ENCODE measurements at places on chromosomes 1 and 21. TPM values are rescaled to one million over a fixed set of nuclear protein-coding genes. Genes with fewer than 3 reads are reported as not detected.

DNA sequence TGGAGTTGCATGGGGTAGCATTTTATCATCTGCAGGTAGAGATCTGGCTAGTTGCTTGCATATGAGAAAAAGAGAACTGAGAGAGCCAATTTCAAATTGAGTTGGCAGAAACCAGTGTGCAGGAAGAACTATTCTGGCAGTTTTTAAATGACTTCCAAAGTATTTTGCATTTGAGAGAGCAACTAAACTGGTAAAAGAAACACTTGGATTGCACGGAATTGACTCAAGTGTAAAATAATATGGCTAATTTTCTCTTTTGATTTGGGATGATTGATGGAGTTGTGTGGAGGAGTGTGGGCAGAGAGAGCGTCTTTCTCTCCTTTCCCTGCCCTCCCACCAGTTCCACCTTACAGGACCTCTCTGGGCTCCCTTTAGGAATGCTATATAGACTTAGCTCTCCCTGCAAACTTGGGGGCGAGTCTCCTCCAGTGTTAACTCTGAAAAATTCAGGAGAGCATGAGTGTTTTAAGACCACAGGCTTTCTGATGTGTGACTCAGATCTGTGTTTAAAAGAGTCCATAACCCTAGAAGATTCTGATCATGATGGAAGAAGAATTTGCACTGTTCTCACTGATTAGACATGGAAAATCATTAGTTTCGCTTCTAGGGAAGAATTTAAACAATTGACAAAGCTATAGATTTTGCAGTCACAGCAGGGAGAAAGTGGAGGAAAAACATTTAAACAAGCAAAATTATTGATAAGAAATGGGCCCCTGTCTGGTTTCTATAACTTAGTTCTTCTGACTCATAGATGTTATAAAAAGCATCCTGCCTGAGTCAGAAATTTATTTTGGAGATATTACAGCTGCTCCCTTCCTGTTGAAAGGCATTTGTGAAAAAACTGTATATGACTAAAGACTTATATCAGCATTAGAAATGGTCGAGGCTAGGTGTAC is 24.9 kb upstream of the CTBS start:
- DNase-seq, result no peak

DNA sequence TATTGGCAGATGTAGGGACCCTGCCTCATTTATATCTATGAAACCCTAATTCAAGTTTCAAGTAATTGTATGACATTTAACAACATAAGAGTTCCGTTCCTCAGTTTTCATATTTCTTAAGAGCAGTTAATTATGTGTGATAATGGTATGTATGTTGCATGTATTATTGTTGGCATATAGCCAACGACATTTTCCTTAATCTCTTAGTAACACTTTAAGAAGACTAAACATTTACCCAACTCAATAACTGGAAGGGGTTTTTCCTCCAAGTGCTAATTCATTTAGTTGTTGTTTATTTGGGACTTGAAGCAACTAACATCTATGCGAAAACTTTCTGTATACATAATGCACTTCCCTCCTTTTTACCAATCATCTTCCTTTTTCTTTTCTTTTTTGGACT is 1.5 kb upstream of the RALGPS2 start:
- no peak for DNase-seq

DNA sequence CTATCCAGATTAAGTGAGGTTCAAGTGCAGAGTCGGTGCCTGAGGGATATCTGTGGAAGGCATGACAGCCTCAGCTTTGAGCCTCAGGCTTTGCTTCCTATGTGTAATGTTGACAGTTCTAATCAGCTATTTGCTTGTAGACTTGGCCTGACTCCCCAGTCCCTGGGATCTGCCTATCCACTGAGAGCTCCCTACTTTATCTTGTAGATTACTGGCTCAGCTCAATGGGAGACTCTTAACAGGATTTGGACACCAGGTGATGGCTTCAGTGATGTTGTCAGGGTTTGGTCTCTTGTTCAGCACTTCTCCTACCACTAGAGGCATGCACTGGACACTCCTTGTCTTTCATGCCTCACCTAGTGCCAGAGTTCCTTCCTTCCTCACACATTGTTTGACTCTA is 126.6 kb upstream of the BEND5 start:
- DNase-seq, result no peak

DNA sequence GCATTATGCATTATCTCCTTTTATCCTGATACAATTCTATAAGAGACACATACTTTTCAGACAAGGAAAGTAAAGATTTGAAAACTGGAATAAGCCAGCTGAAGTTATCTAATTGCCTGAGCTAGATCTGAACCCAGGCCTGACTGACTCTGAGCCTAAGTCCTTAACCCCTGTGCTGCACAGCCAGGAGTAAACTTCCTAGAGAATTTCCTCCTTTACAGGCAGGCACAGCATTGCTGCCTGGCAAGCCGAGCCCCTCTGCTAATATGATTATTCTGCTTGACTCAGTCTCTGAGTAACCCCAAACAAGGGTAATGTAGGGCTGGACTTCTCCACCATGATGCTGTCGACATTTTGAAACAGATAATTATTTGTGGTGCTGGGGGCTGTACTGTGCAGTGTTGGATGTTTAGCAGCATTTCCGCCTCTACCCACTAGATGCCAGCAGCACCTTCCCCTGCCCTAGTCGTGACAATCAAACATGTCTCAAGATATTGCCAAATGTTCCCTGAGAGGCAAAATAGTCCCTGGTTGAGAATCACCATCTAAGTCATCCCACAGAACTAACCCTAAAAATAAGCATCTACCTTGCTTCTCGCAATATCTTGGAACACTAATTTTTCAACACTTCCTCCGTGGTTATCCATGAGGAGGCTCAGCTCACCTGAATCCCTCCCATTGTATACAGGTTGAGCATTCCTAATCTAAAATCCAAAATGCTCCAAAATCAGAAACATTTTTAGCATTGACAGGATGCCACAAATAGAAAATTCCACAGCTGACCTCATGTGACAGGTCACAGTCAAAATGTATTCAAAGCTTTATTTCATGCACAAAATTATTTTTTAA is 18.5 kb downstream of the CAMK1G start:
- peak; percentile 31 for DNase-seq

DNA sequence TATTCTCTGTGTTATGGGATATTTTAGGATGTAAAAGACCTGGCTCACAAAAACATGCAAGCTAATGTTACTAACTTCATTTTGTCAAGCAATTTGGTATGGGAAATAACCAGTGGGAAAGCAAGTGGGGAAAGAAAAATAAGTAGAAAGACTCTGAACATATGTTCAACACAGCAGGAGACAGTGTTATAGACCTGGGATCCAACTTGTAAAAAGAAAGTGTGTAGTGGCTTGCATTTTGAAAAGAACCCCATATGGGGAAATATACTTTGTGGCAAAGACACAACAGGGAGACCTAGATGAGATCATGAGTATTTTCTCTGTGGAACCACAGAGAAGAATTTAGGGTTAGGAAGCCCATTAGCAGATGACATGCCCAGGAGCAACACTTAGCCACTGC is 212.7 kb upstream of the NRIP1 start:
- DNase-seq, result no peak

- DNase-seq, result no peak
Observed at GRCh38 chr1:28326984-28327383, 1.9 kb upstream of the MED18 start.

DNA sequence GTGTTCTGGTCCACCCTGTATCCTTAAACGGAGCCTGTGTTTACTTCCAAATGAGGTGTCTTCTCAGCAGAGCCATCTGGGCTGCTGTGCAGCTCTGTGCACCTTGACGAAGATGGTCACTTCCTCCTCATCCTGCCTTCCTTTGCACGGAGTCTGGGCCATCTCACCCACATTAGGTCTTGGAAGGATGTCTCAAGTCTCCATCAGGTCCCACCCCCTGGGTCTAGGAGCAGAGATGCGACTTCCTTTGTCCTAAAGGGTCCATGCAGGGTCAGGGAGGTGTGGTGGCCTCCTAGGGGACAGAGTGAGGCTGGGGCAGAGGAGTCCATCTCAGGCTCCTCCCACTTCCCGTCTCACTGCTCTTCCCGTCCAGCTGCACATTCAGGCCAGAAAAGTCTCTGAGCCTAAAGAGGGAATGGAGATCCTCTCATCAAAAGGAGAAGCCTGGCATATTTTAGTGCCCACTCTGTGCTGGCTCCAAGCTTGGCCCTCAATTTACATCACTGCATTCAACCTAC is 209.2 kb downstream of the MATN1 start:
- no peak for DNase-seq

GRCh38 chr1:165444897-165445370 is at the start of gene RXRG:
Gene RXRG (minus strand): TSS chr1:165445126. CDS start chr1:165444893, 233 bp downstream.
- DNase-seq, result peak; percentile 30

- no peak for DNase-seq
Observed at GRCh38 chr21:43585924-43586413, 73.3 kb downstream of the HSF2BP start.

GRCh38 chr1:51719146-51719545 is 102.3 kb downstream of the OSBPL9 start:
- no peak for DNase-seq

DNA sequence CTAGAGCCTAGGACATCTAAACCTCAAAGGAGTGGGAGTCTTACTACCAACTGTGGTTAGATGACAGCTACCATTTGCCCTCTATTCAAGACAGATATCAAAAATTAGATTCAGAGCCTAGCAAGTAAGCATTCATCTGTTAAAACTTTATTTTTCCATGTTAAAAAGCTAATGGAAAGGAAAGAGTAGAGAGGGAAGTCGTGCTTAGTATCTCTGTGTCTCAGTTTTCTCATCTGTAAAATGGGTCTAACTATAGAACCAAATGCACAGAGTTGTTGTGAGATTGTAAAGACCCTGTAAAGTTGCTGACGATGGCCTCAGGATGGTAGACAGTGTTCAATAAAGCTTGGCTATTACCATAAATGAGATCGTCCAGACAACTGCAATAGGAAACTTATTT is 428.5 kb upstream of the RUNX1 start:
- DNase-seq, result no peak

- DNase-seq, result no peak
Observed at GRCh38 chr21:44710756-44711326, 531 bp downstream of the TSPEAR start.

GRCh38 chr1:156337052-156337887 is 822 bp downstream of the CCT3 start:
- no peak for DNase-seq

DNA sequence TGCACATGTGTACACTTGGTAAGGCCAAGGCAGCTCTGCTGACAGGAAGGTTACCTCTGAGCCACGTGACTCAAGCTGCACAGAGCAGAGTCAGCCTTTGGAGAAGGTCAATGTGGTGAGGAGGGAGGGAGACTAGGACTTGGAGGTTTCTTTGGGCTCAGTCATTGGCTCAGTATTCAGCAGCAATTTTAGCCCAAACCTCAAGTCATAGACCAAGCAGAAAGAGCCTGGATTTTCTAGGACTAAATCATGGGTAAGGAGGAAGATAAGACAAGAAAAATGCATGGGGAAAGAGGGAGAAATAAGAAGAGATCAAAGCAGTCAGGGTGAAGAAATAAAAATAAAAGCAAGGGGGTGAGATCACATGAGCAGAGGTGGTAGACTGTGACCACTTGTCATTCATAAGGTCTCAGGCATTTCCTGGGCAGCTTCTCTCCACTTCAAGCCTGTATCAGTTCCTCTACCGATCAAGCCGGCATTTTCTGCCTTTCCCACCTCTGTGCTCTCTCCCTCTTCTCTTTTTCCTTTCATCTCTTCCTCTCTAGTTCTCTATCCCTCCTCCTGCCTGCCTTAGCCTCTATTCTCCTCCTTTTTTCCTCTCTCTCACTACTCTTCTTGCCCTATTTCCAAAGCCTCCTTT is 51.7 kb upstream of the DUSP10 start:
- no peak for DNase-seq

GRCh38 chr1:33875862-33876261 is 12.0 kb downstream of the HMGB4 start:
- no peak for DNase-seq

GRCh38 chr1:184915463-184916090 is 58.7 kb downstream of the NIBAN1 start:
- no peak for DNase-seq

DNA sequence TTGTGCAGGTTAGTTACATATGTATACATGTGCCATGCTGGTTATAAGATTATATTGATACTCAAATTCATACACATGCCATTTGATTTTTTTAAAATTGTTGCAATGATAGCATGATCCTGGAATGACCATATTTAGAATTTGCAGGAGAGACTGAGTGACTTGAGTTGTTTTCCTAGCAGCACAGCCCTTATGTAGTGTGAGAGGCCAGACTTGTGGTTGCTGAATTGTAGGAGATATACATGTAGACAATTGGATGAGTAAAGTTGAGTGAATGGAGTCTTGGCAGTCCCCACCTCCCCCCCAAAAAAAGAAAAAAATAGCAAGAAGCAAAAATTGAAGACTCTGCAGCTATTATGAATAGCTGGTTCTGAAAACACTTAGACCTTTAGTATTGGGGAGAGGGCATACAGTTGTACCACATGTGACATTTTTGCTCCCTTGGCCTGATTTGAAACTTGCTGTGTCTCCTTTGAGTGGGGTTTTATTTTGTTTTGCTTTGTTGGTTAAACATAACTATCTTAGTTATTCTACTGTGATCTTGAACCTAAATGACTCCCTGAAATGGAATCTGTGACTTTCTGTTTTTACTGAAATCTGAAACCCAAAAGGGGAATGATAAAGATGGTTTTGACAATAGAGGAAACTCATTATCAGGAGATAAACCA is 280.3 kb downstream of the HMCN1 start:
- no peak for DNase-seq

DNA sequence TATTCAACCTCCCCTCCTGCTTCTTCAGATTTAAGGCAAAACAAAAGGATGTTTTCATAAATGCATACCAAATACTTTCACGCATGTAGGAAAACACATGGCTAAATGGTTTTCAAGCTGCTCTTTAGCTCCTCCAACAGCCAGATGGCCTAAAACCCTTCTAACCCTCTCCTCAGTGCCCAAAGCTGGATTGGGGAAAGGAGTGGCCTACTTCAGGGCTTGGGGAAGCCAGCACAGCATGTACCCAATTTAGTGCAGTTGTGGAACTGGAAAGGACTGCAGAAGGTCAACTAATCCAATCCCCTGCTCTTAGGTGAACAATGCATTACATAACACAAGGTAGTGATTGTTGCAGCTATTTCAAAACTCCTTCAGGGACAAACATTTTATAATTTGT is 9.3 kb downstream of the F5 start:
- no peak for DNase-seq

- no peak for DNase-seq
Observed at GRCh38 chr21:30257773-30258172, 25.0 kb downstream of the KRTAP24-1 start.

The KRTAP15-1 gene
- not detected for total RNA-seq

The MROH9 gene
- total RNA-seq, result not detected

The ADCY10 gene
- 0.19 TPM for total RNA-seq

The TRPM2 gene
- 2.0 TPM for total RNA-seq

The HSD3B1 gene
- total RNA-seq, result not detected
